SJSA1 (cell line): ENCODE measurements at places on chromosomes 6 and 20. TPM values are rescaled to one million over a fixed set of nuclear protein-coding genes. Genes with fewer than 3 reads are reported as not detected.
A peak's percentile ranks its signal among the peaks of the same experiment; 100 is the strongest.

ANKRD6 gene
- 1.1 TPM in 1 of 2 replicates, not detected in the other for total RNA-seq

IMPG1 gene
- not detected in 2 replicates for total RNA-seq

- no peak for DNase-seq
These were observed 379.9 kb downstream of the C6orf118 start for GRCh38 chr6:164929408-164929977.

DNA sequence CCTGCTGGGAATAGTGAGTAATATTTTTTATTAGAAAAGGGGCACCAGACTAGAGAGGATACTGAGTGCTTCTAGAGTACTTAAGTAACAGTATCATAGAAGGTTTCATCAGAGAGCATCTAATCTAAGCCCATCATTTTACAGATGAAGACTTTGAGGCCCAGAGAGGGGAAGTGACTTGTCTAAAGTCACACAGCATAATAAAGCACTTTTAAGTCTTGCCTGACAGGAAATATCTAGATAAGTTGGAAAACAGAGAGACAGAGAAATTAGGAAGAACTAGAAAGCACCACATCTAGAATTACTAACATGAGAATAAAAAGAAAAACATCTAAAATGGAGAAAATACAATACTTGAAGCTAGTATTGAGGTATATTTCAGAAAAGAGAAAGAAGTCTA is 6.0 kb downstream of the HLA-DMA start:
- no peak for DNase-seq

- DNase-seq = no peak
These were observed 5.2 kb upstream of the SLCO4A1 start for GRCh38 chr20:62637110-62637509.

- peak; percentile 65 for DNase-seq
These were observed 3.9 kb downstream of the ZMYND8 start for GRCh38 chr20:47352332-47353238.

GRCh38 chr6:37239950-37240713 is 17.4 kb upstream of the TBC1D22B start:
- peak; percentile 84 for DNase-seq

GRCh38 chr6:39769012-39769411 is 23.2 kb upstream of the DAAM2 start:
- no peak for DNase-seq
